ENCODE measurements at places on chromosomes 4 and X. TPM values are rescaled to one million over a fixed set of nuclear protein-coding genes. Genes with fewer than 3 reads are reported as not detected.

PLAC1 gene
- polyA plus RNA-seq: 1.8 TPM

TBC1D25 gene
- 8.7 TPM for polyA plus RNA-seq

NOX1 gene
- polyA plus RNA-seq: 0.22 TPM

ZMAT1 gene
- 4.2 TPM for polyA plus RNA-seq

CDK16 gene
- polyA plus RNA-seq: 111 TPM

CLCN4 gene
- 13.6 TPM for polyA plus RNA-seq

MAGEC1 gene
- polyA plus RNA-seq: not detected

GAGE12C gene
- not detected for polyA plus RNA-seq

PPARGC1A gene
- polyA plus RNA-seq: 7.5 TPM

NXF3 gene
- not detected for polyA plus RNA-seq

FHL1 gene
- 1,936 TPM for polyA plus RNA-seq

PGAM4 gene
- not detected for polyA plus RNA-seq

SLITRK2 gene
- 0.51 TPM for polyA plus RNA-seq

DSPP gene
- 0.04 TPM for polyA plus RNA-seq

MAGED4 gene
- 29.4 TPM for polyA plus RNA-seq
